ENCODE measurements at places on chromosomes 3 and 15. TPM values are rescaled to one million over a fixed set of nuclear protein-coding genes. Genes with fewer than 3 reads are reported as not detected.

GRCh38 chr3:9455596-9456131, 58.2 kb downstream of the SETD5 start:
- no peak for DNase-seq

GRCh38 chr3:101167376-101167775, 153.0 kb downstream of the IMPG2 start:
- no peak for DNase-seq

- DNase-seq, result no peak
Measured at GRCh38 chr3:141792495-141792894, 29.3 kb downstream of the GRK7 start.

- no peak for DNase-seq
Measured at GRCh38 chr15:74624020-74624602, 8.5 kb downstream of the CLK3 start.

DNA sequence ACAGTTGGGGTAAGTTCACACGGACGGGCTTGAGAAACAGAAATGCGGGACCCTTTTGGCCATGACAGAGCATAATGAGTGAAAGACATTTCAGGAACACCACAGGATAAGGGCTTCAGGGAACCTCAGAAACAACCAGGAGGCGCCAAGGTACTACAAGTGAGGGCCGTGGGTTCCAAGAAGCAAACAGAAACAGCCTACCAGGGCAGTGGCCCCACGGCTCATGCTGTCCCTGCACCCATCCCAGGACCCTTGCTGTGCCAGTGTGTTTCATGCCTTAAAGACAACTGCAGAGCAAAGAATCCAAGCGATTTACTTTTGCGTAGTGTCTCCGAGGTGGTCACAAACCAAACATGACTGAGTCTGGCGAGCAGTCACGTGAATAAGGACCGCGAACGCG, 54.0 kb downstream of the RUBCN start:
- DNase-seq, result no peak

DNA sequence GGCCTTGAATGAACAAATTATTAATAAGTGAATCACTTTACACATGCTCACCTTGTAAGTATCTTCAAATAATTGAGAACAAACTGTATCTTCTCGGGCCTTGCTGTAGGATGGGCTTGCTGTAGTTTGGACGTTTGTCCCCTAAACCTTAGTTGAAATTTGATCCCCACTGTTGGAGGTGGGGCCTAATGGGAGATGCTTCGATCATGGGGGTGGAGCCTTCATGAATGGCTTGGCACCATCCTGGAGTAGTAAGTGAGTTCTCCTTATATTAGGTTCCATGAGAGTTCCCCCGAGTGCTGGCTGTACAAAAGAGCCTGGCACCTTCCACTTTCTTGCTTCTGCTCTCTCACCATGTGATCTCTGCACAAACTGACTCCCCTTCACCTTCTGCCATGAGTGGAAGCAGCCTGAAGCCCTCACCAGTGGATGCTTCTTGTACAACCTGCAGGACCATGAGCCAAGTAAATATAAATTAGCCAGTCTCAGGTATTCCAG, 29.3 kb downstream of the PIGB start:
- no peak for DNase-seq

DNA sequence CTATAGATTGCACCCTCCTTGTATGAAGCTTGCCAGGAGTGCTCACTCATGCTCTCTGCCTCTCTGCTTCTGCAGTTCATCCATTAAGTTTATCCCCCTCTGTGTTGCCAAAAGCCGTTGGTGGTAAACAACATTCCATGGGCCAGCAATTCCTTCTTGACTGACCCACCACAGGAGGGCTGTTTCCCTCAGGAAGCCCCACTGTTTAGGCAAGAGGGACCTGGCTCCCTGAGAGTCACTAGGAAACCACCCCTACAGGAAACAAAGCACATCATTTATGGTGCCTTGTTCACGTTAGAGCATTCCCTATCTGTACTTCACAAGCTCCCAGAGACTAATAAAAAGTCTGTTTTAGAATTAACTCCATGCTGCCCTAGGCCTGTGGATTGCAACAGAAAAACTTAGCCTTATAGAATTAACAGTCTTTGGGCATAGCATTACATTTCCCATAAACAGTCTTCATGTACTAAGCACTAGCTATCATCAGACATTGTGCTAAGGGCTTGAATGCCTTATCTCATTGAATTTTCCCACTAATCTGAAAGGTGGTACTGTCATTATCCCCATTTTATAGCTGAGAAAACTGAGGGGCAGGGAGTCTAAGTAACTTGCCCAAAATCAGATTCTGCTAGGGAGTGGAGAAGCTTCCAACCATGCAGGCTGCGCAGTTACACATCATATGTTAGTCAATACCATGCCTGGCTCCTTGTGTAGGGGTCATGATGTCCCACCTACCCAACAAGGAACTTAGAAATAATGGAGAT, 149.9 kb downstream of the SHQ1 start:
- no peak for DNase-seq

DNA sequence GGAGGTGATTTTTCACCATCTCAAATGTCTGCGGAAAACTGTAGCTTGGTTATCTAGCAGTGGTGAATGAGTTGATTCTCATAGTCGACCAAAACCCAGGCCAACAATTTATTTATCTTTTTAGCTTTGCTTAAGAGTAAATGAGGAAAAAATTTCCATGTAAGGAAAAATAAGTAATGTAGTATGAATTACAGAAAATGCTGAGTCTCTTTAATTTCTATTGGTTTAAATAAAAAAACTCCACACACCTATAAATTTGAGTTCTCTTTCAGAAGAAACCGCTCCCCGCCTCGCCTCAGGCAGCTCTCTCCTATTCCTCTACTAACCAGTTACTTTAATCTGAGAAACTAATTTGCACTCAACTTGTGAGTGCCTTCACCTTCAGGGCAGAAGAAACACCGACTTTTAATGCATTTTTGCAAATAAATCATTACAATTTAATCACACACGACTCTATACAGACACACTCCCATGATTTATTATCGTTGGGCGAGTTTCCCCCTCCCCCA, 540 bp upstream of the RSRC1 start:
- DNase-seq, result no peak

DNA sequence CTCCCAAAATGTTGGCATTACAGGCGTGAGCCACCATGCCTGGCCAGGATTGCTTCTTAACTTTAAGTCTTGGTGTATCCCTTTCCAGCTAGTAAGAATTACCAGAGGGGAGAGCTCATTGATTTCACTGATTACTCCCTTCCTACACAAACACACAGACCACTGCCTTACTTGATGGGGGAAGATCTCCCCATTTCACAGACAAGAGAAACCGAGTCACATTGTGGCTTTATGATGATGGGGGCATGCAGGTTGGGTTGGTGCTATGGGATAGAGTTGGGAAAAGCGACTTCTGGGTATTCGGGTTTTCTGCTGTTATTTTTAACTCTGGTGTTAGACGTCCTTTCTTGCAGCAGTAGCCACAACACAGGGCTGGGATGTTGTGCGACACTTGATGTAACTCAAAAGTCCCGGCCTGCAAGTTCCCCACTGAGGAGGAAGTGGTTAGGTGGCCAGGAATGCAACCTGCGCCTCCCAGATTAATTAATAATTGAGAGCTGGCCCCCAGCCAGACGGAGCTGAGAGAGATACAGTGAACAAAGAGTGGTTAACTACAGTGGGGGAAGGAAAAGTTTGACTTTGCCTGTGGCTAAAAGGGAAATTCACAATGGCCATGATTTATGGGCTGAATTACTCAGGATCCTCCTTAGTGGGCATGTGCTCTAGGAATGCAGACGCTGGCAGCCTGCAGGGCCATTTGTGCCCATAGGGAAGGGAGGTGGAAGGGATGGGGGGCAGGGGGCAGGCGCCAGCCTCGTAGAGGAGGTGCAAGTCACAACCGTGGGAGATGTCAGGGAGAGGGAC, 63.6 kb downstream of the SMAD6 start:
- peak; percentile 66 for DNase-seq

- no peak for DNase-seq
Measured at GRCh38 chr3:85068911-85069310, 110.1 kb downstream of the CADM2 start.

- no peak for DNase-seq
Measured at GRCh38 chr3:21682206-21682605, 68.8 kb downstream of the ZNF385D start.

DNA sequence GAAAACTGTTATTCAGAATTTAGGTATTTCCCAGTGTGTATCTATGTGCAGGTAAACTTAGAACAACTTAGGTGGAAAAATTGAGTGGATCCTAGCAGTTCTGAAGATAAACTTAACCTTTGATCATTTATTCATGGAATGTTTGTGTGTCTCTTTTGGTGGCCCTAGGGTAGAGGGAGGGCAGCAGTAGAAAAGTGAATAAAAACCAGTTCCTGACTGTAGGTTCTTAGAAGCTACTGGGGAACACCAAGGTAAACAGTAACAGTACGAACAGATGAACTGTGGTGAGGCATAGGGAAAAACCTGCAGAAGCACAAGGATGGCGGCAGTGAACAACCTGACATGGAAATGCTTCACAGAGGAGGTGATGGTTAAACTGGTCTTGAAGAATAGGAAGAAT, 2.5 kb downstream of the SNRK start:
- no peak for DNase-seq

GRCh38 chr3:132183811-132184210, 133.4 kb upstream of the ACP3 start:
- DNase-seq, result no peak

- peak; percentile 86 for DNase-seq
Measured at GRCh38 chr3:18424729-18425640, at the start of gene SATB1. SATB1 (minus strand) TSS chr3:18425339; CDS start chr3:18420967, 4,372 bp downstream.

GRCh38 chr3:178505832-178506231, 30.4 kb upstream of the KCNMB2 start:
- no peak for DNase-seq

DNA sequence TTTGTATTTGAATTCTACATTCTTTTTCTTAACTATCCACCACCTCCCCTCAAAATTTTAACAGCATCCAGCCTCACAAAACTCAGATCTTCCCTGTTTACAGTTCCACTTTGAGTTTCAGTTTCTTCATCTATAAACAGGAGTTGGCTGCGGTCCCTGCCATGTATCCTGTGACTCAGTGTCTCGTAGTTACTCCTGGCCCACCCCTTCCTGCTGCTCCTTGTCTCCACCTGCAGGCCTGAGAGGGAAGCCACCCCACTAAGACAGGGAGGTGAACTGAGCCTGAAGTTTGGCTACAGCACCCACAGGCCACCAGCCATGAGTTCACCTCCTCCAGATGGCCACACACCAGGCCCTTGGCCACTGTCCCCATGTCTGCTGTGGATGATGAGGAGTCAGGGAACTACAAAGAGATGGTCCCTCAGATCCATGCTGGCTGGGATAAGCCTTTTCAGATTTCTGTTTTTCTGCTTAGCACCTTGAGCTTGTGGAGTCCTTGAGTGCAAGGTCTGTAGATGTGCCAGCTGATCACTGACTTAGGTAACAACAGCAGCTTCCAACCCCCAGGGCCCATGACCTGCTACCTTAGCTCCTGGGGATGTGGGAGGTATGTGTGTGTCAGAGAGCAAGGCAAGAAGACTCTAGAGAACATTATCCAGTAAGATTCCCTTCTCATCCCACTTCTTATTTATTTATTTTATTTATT, 37.5 kb downstream of the CD86 start:
- DNase-seq, result peak; percentile 29

GRCh38 chr15:100918690-100919480, at the start of gene LRRK1:
LRRK1 (plus strand) TSS chr15:100919357; CDS start chr15:100924633, 5,276 bp downstream.
- peak; percentile 49 for DNase-seq

GRCh38 chr3:61928039-61928438, 366.7 kb downstream of the PTPRG start:
- no peak for DNase-seq

- peak; percentile 53 for DNase-seq
Measured at GRCh38 chr3:123421353-123422174, 27.3 kb downstream of the ADCY5 start.

DNA sequence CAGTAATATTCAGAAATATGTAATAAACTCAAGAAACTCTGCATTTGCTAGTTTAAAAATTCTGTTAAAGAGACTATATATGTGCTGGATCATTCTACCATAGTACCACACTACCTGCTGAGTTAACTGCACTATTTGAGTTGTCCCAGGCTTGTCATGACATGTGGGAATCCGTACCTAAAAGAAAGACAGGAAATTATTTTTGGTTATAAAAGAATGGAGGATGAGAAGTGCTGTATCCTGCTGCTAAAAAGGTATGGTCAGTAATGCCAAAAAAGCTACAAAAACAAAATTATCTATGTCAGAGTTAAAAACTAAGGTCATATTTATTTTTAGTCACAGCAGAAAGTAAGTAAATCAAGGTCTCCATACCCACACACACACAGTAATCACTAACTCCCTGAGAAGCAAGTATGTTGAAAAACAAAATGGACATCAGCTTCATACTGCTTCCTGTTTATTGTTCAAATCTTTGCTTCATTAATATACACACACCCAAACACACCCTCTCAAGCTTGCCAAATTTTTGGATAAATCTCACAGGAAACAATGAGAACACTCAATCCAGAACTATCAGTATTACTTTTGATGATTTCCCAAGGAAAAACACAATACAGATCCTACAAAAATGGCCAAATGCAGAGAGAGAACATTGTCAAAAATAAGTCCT, 33.7 kb downstream of the DENND6A start:
- no peak for DNase-seq

GRCh38 chr15:83922649-83923294, 268.8 kb downstream of the ADAMTSL3 start:
- no peak for DNase-seq

- DNase-seq, result no peak
Measured at GRCh38 chr3:165854696-165855095, 17.5 kb upstream of the BCHE start.

DNA sequence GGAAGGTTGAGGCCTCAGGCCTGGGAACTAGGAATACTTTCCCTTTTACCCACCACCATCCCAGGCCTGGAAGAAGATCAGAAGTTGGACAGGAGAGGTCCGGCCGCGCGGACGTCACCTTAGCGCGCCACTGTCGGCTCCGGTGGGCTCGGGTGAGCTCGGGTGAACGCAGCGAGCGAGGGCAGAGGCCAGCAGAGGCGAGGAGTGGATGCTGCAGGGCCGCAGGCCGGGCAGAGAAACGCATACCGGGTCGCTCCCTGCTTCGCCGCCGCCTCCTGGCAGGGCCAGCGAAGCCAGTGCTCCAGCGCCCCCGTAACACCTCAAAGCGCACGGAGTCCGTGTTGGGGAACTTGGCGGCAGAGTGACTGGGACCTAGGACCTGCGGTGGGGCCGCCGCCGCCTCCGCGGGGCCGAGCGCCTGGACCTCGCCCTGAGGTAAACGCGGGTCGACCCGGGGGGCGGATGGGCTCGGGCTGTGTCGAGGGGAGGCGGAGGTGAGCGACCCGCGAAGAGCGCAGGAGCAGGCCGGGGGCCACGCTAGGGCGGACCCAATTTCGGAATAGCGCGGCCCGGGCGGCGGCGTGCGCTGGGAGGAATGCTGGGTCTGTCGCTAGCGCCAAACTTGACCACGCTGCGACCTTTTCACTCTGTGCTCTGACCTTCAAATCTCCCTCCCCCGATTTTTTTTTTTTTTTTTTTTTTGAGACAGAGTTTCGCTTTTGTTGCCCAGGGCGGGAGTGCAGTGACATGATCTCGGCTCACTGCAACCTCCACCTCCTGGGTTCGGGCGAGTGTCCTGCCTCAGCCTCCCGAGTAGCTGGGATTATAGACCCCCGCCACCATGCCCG, 1.6 kb downstream of the CYP11A1 start:
- DNase-seq, result no peak

The IFT57 gene
- total RNA-seq, result 42.2 TPM

The FAM107A gene
- 2.2 TPM for total RNA-seq

The ZMYND10 gene
- 1.5 TPM for total RNA-seq

The SIAH2 gene
- 33.8 TPM for total RNA-seq

The KNG1 gene
- total RNA-seq, result 1.2 TPM

The SERPINI2 gene
- not detected for total RNA-seq

The GRAMD1C gene
- total RNA-seq, result 4.1 TPM

The TRA2B gene
- total RNA-seq, result 140 TPM

The LRRIQ4 gene
- total RNA-seq, result not detected

The GNAT1 gene
- total RNA-seq, result not detected

The CTXND1 gene
- 0.11 TPM for total RNA-seq

The NEDD4 gene
- 15.3 TPM for total RNA-seq
